ENCODE measurements at places on chromosomes 4 and X.

DNA sequence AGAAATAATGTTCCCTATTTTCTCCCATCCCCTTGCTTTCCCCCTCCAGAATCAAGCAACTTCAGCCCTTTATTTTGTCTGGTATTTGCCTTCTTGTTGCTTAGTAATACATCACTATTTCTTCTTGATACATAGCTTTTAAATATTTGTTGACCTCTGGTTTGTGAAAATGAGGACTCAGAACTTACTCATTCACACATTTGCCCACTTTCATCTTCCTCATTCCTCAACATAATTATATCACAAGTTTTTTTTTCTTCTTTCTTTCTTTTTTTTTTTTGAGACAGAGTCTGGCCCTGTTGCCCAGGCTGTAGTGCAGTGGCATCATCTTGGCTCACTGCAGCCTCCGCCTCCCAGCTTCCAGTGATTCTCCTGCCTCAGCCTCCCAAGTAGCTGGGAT, 28.9 kb upstream of the NDUFC1 start:
- no peak for DNase-seq

GRCh38 chr4:85381968-85382367, 93.0 kb upstream of the ARHGAP24 start:
- no peak for DNase-seq

- no peak for DNase-seq
Measured at GRCh38 chr4:110248831-110249253, 50.4 kb upstream of the ELOVL6 start.

DNA sequence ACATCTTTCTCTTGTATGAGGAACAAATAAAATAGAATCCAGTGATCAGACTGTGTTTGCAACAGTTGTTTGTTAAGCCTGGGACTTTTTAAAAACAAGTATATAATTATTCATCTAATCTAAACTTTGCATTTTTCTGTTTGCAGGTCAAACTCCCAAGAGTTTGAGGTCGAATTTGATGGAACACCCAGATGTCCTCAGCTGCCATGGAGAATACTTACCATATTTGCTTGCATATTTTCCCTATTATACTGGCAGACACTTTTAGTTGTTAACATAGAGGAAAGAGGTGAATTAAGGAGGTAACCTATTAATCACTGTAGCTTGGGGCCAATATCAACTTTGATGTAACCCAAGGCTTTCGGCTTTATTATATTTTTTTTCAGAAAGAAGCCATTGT, 401.5 kb upstream of the DIPK2B start:
- DNase-seq: no peak

DNA sequence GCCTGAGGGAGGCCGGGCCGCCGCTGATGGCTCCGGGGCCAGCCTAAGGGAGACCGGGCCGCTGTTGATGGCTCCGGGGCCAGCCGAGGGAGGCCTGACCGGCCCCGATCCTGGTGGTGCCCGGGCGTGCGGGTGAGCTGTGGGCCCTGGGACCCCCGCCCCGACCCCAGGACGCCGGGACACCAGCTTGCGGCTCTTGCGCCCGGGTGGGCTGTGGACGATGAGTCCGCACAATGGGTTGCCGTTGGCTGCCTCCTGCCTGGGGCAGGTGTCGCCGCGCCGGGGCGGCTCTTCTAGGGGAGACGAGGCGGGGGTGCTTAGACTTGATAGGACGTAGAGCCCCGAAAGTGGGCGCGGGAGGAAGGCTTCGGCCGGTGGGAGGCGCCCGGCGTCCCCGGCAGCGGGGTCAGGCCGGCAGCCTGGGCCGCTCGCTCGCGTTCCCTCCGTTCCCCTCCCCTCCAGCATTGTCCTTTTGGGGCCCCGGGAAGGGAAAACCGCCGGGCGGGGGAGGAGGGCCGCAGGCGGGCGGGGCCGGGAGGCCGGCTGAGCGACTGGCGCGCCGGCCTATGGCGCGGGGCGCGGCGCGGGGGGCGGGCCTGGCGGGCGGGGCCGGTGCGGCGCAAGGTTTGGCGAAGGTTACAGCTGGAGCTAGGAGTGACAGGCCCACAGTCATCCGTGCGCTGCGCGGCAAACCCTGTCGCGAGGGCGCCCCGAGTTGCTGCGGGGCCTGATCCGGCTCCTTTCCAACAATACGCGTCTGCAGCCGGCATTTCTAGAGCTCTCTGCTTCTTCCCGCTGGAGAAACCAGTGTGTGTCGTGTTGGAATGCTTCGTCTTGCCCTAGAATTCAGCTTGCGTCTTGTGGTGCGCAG, 819 bp downstream of the KIAA0232 start:
- DNase-seq: peak; percentile 89

DNA sequence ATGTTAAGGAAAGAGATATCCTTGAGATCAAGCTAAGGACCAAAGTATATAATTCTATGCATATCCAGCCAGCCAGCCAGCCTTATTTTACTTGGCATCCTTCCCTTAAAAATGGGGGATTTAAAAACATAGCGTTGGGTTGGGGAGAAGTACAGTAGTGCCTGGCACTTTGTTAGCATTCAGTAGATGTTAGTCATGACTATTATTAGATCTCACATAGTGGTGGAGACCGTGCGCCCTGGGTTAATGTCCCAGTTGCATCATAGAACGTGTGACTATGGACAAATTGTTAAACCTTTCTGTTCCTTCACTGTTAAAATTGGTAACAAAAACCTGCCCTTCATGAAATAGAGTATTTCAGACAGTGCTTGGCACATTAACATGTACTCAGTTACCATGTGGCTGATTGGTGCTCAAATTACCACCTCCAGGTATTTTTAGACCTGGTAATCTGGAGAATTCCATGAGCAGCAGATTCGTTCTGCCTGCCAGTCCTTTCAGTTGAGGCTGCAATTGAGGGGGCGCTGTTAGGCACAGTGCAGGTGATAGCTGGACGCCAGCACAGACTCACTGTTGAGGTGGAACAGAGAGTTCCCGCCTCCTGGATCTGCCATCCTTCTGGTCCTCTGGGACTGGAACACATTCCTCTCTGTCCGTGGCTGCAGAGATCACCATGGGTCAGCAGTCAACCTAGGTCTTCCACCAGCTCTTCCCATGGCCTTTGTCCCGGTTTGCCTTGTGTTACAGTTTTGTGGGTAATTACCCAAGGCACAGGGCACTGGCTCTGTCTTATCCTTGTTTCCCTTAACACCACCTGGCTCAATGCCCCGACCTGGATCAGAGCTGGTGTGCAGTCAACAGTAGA, 31.7 kb downstream of the RBBP7 start:
- no peak for DNase-seq

DNA sequence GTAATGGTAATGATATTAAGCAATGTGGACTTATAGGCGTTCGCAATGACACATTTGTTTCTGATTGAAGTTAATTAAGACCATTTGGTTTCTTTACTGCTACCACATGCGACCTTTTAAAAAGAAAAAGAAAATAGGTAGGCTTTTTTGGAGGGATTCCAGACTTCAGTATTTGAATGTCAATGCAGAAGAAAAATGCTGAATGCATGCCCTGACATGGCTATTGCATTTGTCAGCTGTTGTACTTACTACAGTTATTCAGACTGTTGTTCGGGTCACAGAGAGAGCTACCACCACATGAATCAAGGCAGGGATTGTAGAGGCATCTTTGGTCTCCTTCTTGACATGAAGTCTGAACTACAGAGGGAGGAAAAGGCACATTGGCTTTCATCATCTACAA, 163.7 kb downstream of the CORIN start:
- no peak for DNase-seq

- no peak for DNase-seq
Measured at GRCh38 chrX:134741746-134742145, 83.5 kb upstream of the PLAC1 start.

- DNase-seq: no peak
Measured at GRCh38 chr4:152290366-152290921, 245.4 kb downstream of the FBXW7 start.

DNA sequence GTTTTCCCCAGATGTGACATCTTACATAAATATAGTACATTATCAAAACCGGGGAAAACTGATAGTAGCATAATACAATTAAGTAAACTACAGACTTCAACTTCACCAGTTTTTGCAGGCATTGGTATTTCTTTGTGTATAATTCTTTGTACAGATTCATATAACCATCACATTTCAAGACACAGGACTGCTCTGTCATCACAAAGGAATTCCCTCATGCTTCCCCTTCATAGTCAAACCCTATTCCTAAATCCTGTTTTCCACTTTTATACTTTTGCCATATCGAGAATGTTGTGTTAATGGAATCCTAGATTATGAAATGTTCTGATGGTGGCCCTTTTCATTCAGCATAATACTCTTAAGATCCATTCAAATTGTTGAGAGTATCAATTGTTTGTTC, 36.0 kb downstream of the STIM2 start:
- no peak for DNase-seq

GRCh38 chrX:30822068-30822681, 66.9 kb downstream of the TAB3 start:
- peak; percentile 4 for DNase-seq

DNA sequence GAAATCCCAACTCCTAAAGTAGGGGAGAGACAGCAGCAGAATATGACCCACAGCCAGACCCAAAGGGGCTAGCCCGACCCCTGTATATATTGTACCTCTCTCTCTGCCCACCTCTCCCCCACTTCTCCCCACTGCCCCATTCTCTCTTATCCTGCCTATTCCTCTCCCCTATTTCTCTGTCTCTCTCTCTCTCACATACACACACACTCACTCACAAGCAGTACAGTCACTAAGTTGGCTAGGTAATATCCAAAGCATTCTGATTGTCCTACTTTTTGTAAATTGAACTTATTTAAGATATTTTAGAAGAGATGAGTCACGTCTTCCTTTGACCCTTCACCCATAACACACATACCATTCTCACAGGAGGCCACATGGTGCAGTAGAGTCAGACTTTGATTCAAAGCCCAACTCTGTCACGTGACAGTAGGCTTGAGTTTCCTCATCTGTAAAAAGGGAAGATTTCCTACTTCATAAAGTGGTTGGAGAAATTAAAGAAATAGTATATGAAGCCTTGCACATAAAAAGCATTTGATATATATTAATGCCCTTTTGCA, 29.5 kb downstream of the SRPX2 start:
- DNase-seq: no peak

- DNase-seq: peak; percentile 38
Measured at GRCh38 chr4:185143601-185143969, 519 bp downstream of the SLC25A4 start.

GRCh38 chr4:104848597-104849225, 298.0 kb upstream of the TET2 start:
- no peak for DNase-seq

DNA sequence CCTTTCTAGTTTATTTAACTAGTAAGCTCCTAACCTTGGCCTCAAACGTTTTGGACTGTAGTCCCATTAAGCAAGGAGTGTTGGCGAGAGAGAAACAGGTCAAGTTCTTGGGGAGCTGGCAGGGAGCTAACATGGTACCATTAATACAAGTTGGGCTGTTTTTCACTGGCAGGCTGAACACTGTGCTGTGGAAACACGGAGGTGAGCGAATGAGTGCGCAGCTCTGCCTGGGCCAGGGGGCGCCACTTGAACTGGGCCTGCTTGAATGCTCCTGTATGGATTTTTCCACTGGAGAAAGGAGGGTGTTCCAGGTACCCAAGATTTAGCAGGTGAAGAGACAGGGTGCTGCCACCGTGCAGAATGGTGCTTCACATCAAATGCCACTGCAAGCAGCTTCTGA, 7.4 kb upstream of the SMS start:
- no peak for DNase-seq

GRCh38 chr4:152089584-152089983, 328.8 kb upstream of the GATB start:
- DNase-seq: no peak

GRCh38 chrX:41921492-41922430, 1.6 kb downstream of the CASK start:
- DNase-seq: peak; percentile 70

All from activated CD8-positive, alpha-beta T cell treated with anti-CD3 and anti-CD28 coated beads for 36 hours (primary cell).